Right lobe of liver (tissue), 6 donors: ENCODE measurements at places on chromosomes 13 and 19. TPM values are rescaled to one million over a fixed set of nuclear protein-coding genes. Genes with fewer than 3 reads are reported as not detected.
A peak's percentile ranks its signal among the peaks of the same experiment; 100 is the strongest.

PRSS57 gene
- total RNA-seq = not detected

ZNF285 gene
- 1.6 TPM for total RNA-seq

MUC16 gene
- not detected for total RNA-seq

DNA sequence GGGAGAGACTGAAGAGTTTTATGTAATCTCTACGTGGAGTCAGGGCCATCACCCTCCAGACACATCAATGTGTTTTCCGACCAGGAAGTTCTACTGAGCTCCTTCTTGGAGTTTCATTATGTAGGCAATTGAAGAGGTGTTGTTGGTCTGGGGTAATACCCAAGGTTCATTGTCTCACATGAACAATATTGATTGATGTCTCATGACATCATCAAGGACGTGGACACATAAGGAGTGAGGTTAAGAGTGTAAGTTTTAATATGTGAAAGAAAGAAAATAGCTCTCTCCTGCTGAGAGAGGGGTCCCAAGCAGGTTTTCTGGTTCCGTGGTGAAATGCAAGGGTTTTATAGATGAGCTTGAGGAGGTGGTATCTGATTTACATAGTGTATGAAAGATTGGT lies 280.7 kb upstream of the MIR17HG start:
- no peak for DNase-seq

GRCh38 chr19:19372656-19373416 lies 32.6 kb upstream of the GATAD2A start:
- DNase-seq = peak; percentile 66

DNA sequence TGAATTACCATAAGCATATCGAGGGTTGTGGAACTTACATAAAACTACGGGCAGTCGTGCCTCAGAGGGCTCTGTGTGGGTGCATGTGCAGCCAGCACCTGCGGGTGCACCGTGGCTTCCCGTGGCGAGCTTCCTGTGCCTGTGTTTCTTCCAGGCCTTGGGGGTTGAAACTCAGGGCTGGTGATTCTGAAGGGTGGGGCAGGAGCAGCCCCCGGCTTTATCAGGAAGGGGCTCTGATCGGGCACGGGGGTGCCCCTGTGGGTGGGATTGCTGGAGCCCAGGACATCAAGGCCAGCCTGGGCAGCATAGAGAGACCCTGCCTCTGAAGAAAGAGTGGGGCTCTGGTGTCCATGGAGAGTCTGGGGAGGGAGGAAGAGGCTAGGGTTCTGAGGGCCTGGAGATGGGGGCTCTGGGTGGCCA lies 11.1 kb downstream of the ATP4B start:
- DNase-seq = peak; percentile 50

GRCh38 chr13:78826936-78827335 lies 168.0 kb upstream of the OBI1 start:
- DNase-seq = no peak
